ENCODE measurements at places on chromosomes 7 and 10. TPM values are rescaled to one million over a fixed set of nuclear protein-coding genes. Genes with fewer than 3 reads are reported as not detected.

- peak; percentile 42 for DNase-seq
Observed at GRCh38 chr10:31930023-31930751, 1.6 kb upstream of the ARHGAP12 start.

DNA sequence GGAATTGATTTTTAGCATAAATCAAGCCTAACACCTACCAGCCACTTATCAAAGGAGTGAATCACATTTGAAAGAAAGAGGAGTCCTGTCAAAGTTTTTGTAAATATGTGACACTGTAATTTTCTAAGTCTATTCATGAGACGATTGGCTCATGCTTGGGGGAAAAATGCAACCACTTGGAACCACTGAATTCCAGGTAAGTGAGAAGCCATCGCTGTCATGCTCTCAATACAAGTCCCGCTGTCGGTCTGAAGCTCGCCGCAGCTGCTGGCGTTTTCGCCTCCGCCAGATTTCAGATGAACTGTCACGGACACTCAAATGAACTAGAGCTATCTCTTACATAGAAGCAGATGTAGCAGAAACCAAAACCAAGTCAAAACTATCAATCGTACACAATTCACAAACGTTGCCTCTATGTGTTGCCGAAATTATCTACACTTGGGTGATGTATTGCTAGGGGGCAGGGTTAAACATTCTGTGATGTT, 279.8 kb upstream of the FZD8 start:
- DNase-seq, result no peak

DNA sequence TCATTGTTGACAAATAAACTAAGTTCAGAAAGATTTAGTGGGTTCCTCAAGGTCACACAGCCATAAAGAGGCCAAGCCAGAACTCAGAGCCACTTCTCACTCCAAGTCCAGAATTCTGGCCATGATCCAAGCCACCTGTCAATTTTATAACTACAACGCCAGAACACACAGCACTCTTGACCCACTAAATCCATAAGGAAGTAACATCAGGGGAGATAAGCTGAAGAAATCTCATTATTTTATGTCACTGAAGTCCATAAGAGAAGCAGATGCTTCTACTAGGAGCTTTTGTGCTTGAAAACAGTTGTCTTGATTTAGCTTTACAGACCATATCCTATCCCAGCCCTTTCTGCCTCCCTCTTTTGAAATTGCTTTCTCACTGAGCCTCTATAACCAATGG, 15.9 kb downstream of the ADAM12 start:
- no peak for DNase-seq

GRCh38 chr10:11238893-11239292, 221.2 kb downstream of the CELF2 start:
- DNase-seq, result no peak

The HABP2 gene
- polyA plus RNA-seq, result 0.31 TPM

Data from muscle of arm (tissue), 14 donors.